Stimulated activated CD8-positive, alpha-beta memory T cell treated with anti-CD3 and anti-CD28 coated beads, Interleukin-15, amount 100 ng/mL, for 4 hours (primary cell): ENCODE measurements at places on chromosomes 4 and X.

DNA sequence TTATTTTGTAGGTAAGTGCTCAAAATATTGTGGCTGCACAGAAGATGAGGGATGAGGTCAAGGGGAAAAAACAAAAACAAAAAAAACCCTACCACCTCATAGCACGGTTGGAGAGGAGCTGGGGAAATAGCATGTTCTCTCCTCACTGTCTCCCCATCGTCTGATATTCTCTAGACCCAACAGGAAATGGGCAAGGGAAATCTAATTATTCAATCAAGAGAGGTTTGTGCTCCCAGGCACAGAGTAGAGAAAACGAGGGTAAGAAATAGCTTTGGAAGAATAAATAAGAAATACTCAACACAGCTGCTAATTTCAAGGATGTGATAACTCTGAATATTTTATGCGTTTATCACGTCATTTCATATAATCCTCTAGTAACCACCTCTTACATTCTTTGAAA, 619.2 kb upstream of the GNPDA2 start:
- no peak for DNase-seq

DNA sequence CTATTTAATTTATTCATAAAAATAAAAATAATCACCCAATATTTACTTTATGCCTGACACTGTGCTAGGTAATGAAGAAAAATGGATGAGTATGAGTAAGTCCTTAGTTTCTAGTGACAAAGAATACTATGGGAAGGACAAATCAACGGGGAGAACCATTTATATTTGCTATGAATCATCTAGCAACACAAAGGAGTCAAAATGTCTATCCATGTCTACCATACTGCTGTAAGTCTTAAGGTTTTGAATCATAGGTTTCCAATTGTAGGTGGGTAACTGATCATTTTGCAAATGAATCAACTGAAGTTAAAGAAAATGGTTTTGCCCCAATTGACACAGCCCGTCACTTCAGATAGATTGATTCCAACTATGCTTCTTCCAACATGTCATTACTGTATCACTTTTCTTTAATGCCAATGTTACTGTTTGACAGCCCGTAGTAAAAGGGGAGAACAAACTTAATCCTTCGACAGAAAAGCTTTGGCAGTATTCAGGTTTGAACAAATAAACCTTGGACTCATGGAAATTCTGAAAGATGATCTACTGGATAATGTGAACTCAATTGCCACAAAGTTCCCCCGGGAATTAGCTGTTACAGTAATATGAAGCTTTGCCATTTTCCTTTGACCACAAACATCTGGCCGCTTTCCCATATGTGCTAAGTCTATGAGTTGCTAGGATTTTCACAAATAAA, 3.2 kb downstream of the TDO2 start:
- no peak for DNase-seq

- DNase-seq: no peak
Observed at GRCh38 chr4:7947927-7948326, 8.3 kb upstream of the AFAP1 start.

DNA sequence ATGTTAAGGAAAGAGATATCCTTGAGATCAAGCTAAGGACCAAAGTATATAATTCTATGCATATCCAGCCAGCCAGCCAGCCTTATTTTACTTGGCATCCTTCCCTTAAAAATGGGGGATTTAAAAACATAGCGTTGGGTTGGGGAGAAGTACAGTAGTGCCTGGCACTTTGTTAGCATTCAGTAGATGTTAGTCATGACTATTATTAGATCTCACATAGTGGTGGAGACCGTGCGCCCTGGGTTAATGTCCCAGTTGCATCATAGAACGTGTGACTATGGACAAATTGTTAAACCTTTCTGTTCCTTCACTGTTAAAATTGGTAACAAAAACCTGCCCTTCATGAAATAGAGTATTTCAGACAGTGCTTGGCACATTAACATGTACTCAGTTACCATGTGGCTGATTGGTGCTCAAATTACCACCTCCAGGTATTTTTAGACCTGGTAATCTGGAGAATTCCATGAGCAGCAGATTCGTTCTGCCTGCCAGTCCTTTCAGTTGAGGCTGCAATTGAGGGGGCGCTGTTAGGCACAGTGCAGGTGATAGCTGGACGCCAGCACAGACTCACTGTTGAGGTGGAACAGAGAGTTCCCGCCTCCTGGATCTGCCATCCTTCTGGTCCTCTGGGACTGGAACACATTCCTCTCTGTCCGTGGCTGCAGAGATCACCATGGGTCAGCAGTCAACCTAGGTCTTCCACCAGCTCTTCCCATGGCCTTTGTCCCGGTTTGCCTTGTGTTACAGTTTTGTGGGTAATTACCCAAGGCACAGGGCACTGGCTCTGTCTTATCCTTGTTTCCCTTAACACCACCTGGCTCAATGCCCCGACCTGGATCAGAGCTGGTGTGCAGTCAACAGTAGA, 31.7 kb downstream of the RBBP7 start:
- no peak for DNase-seq

DNA sequence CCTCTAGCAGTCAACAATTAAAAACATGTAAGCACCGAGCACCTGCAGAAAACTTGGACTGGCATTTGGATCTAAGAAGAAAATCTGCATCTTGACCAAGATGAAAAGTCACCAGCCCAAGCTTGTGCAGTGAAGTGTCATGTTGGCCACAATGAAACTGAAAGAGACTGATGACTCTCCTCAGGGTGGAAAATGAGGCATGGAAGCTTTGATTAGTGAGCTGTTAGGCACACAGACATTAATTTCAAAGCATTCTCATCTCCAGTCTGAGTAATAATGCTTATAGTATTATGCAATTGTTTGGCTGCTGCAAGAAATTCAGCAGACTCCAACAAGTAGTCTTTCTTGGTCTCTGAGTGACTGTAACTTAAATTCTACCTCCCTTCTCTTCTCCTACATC, 150.1 kb downstream of the AR start:
- DNase-seq: no peak

- DNase-seq: no peak
Observed at GRCh38 chrX:29653721-29654120, 561.6 kb upstream of the MAGEB2 start.

- no peak for DNase-seq
Observed at GRCh38 chrX:7100022-7100421, 47.5 kb upstream of the STS start.
